T-helper 1 cell (primary cell): ENCODE measurements at places on chromosomes 3 and 15.

DNA sequence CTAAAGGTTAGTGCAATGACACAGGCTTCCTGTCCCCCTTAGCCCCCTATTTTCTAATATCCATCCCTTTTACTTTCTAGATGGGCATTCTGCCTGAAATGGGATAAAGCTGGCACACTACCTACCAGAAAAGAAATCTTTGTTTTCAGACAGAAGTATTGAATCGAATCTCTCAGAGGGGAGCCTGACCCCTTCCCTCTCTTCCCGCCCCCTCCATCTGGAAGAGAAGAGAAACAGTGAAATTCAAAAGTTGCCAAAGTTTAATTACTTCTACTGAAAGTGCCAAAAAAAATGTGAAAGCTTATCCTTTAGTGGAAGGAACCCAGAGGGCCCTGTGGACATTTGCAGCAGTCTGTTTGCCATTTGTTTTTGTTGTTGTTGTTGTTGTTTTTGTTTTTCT, 523.8 kb downstream of the AGBL1 start:
- DNase-seq = no peak

GRCh38 chr15:50182219-50183013, 420 bp downstream of the SLC27A2 start:
- no peak for DNase-seq

- DNase-seq = no peak
Measured at GRCh38 chr3:85483986-85484385, 525.2 kb downstream of the CADM2 start.

DNA sequence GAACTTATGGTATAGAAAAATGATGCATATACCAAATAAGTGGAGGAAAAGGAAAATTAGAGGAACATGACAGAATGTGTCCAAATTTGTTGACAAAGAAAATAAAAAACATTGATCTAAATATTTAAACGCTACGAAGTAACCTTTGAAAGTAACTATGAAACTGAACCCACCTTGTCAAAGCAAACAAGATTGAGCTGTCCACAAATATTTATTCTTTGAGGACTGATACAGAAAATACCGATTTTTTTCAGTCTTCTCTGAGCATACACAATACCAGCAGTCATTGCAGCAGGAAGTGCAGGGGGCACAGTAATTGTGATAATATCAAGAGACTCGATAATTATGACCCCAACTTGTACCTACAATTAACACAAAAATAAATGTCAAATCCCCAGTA, 40.0 kb downstream of the ATP13A3 start:
- no peak for DNase-seq

- DNase-seq = no peak
Measured at GRCh38 chr3:146558781-146559180, 14.4 kb upstream of the PLSCR1 start.

GRCh38 chr3:131036200-131036816, 9.6 kb downstream of the NEK11 start:
- no peak for DNase-seq

DNA sequence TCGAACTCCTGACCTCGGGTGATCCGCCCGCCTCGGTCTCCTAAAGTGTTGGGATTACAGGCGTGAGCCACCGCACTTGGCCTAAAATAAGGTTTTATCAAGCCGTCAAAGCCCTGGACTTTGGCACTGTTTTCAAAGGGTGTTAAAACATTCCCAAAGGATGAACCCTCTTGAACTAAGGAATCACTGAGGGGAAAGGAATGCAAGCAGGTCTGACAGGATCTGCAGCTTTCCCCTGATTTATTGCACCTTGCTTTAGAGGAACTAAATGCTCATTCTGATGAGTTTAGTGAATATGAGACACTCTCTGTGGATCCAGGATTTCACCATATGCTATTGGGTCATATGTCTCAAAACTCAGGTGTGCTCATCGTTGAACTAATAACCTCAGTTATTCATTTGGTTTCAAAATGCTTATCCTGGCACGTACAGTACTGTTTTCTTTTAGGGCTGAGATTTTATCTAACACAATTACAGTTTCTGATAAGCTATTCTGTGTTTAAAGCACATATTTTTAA, 63.0 kb upstream of the TSC22D2 start:
- DNase-seq = no peak
